ENCODE measurements at places on chromosomes 16 and 17.

GRCh38 chr17:36837195-36837938 is 99.9 kb upstream of the LHX1 start:
- no peak for DNase-seq

DNA sequence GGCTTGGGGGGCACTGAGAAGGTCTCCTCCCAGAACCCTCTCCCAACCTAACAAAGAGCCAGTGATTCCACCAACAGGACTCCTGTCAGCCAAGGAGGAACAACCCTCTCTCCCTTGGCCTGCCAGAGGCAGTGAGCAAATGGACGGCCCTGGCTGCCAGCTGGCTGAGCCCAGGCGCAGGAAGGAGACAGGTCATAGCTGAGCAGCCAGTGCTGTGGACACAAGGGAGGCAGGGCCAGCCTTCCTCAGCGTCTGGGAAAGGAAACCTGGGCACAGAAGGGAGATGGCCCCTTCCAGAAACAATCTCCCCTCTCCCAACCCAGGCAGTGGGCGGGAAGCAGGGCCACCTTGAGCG is 2.1 kb downstream of the MPO start:
- peak; percentile 38 for DNase-seq

- peak; percentile 77 for DNase-seq
Measured at GRCh38 chr16:67672739-67673662, 6.4 kb downstream of the C16orf86 start.

DNA sequence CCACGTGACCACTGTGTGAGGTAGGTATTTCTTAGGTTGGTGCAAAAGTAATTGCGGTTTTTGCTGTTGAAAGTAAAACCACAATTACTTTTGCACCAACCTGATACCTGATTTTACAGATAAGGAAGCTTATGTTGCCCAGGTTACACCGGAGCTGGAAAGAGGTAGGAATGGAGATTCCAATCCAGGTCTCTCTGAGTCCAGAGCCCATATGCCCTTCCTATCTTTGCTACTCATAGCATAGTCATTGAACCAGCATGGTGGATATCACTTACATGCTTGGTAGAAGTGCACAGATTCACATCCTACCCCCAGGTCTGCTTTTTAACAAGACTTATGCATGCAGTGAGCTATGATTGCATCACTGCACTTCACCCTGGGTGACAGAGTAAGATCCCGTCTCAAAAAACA is 61.8 kb downstream of the ARSG start:
- DNase-seq: no peak

DNA sequence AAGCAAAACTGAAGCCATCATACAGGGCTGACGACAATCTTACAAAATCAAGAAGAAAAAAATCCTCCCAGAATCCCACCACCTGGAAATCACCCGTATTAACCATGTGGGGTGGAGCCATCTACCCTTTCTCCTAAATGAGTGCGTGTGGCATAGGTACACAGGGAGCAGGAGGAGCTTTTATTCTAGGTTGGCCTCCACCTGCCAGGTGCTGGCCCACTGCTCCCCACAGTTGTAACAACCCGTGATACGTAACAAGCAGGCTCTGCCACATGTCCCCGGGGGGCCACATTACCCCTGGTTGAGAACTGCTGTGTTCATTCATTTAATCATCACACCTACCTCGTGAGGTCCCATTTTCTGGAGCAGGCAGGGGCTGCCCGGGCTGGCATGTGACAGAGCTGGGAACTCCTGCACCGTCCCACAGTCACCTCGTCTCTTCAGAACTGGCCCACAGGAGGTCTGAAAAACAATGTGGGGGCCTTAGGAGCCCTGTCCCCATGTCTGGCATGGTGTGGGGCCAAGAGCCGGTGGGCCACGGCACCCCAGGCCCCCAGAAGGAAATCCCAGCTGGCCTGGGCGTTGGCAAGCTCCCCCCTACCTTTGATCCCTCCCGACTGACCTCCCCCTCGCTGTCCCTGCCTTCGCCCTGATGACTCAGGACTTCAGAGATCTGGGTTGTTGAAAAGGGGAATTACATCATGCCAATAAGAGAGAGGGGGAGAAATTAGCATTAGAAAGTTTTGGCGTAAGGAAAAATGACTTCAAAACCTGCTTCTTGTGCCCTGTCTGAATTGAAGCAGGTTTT is 12.9 kb downstream of the CMIP start:
- DNase-seq: no peak

- no peak for DNase-seq
Measured at GRCh38 chr16:31461921-31462804, 2.9 kb downstream of the ARMC5 start.

DNA sequence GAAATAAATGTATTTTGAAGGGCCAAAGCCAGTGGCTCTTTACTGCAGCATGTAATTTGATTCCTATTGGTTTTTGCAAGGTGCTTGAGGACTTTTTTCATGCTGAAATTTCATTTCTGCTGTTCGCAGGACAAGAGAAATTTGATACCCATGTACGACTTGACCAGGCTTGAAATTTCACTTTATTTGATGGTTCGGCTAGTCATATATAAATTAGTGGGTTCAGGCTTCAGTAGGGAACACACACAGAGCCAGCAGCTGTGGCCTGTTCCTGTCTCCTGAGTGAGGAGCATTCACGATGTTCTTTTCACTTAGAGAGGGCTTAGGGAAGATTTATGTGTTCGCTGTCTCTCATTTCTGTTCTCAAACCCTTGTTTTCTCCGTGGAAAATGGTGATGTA is 258.4 kb upstream of the CACNG5 start:
- no peak for DNase-seq

- DNase-seq: peak; percentile 72
Measured at GRCh38 chr16:57618296-57619132, 9.9 kb upstream of the ADGRG1 start.

DNA sequence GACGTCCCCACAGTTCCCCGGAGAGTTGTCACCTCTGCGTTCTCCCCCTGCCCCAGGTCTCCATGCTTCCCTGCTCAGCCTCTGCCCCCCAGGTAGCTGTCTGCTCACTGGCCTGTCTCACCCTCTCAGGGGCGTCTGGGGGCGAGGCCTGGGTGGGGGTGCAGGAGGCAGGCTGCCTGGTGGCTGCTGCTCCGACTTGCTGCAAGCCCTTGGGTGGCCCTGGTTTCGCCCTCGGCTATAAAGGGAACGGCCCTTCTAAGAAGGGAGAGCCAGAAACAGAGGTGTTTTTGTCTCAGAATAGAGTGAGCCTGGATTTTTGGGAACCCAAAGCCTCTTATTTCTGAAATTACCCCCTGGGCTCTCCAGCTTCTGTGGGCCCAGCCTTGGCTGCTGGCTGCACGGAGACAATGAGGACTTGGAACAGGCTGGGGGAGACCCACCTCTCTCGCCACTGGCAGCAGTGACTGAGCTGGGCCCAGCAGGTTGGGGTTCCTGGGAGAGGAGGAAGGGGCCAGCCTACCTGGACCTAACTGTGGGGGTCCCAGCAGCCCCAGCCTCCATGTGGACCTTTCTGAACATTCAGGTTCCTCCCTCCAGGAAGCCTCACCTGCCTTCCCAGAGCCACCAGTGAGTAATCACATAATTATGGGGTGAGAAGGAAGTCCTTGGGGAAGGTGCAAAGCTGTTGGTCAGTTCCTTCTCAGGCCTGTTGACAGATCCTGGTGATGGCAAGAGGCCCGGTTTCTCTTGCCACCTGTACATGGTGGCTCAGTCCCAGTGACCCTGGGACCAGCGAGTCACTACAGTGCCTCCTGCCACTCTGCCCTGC is 15.5 kb upstream of the SPNS2 start:
- DNase-seq: no peak

- no peak for DNase-seq
Measured at GRCh38 chr16:72203401-72203800, 31.4 kb upstream of the PMFBP1 start.

DNA sequence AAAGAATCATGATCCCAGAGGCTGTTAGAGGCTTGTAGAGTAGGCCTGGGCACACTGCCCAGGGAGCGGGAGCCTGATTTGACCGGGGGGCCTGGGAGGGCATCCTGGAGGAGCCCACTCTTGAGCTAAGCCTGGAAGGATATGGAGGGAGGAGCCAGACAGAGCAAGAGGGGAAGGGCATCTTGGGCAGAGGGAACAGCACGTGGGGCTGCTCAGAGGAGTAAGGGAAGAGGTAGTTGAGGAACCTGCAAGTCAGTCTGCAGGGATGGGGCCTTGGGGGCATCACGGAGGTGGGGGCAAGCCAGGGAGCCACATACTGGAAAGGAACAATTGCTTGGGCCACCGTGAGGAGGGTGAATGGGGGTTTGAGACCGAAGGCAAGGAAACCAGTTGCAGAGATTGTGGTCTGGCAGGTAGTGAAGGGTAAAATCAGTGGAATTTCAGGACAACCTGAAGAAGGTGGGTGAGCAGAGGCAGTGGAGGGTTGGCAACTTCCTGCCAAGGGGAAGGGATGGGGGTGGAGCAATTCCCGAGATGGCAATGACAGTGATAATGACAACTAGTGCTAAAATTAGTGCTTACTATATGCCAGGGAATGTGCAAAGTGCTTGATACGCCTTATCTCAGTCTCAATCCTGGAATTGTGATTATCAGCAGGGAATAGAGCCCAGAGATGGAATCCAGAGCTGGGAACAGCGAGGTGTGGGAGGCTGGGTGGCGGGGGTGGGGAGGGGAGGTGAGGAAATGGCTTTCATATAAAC is 9.7 kb upstream of the RAI1 start:
- no peak for DNase-seq

- DNase-seq: no peak
Measured at GRCh38 chr17:36586138-36586537, 5.5 kb upstream of the DHRS11 start.

DNA sequence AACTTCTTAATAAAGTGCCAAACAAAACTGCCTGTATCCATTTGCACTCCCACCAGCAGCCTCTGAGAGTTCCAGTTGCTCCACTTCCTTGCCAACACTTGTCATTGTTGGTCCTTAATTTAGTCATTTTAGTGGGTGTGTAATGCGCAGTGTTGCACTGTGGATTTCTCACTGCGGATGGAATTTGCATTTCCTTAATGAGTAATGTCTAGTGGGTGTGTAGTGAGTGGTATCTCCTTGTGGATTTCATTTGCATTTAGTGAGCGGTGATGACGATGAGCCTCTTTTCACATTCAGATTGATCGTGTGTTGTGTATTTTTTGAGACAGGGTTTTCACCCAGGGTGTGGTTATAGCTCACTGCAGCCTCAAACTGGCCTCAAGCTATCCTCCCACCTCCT is 4.1 kb upstream of the MSLN start:
- DNase-seq: no peak

- DNase-seq: no peak
Measured at GRCh38 chr16:50761267-50761666, 19.4 kb downstream of the CYLD start.

GRCh38 chr17:59093702-59094231 is 12.9 kb downstream of the TRIM37 start:
- peak; percentile 7 for DNase-seq

GRCh38 chr17:19342611-19343255 is 19.8 kb downstream of the B9D1 start:
- no peak for DNase-seq

GRCh38 chr16:10812312-10813098 is 6.1 kb downstream of the TVP23A start:
- no peak for DNase-seq

DNA sequence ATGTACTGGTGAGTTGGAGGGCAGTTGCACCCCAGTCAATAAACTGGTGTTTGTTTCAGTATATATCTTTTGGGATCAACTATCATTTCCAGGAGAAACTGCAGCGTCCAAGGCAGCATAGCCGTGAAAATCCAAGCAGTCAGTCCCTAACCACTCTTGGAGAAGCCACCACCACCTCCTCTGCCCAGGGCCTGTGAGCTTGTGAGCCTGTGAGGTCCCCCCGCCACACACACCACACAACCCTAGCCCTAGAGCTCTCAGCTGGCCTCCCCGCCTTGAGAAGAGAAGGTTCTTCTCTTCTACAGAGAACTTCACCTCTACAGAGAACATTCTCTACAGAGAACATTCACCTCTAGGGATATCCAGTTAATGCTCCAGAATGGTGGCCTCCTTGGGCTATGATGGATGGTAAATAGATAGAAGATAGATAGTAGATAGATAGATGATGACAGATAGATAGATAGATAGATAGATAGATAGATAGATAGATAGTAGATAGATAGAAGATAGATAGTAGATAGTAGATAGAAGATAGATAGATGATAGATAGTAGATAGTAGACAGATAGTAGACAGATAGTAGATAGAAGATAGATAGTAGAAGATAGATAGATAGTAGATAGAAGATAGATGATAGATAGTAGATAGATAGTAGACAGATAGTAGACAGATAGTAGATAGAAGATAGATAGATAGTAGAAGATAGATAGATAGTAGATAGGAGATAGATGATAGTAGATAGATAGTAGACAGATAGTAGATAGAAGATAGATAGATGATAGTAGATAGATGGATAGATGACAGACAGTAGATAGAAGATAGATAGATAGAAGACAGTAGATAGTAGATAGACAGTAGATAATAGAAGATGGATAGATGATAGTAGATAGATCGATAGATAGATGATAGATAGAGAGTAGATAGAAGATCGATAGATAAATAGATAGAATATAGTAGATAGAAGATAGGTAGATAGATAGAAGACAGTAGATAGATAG is 13.7 kb downstream of the ALOX15B start:
- no peak for DNase-seq

DNA sequence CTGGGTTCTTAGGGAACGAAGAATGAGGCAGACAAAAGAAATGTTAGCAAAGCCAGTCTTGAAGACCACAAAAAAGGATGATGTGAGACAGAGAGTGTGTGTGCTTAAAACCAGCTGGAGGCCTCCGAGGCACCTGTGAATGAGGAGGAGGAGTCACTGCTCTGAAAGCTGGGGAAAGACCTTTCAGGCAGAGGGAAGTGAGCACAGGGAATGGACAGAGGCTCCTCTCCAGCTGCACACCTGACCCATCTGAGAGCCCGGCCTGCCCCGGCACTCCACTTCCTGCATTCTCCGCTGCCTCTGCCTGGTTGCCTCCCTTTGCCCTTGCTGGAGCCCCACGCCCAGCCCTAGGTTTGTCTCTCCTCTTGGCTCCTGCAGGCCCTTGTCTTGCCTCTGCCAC is 55.2 kb upstream of the SREBF1 start:
- DNase-seq: no peak

GRCh38 chr17:36503456-36504155 is 17.1 kb downstream of the ZNHIT3 start:
- DNase-seq: no peak

- DNase-seq: no peak
Measured at GRCh38 chr16:8620535-8620934, 963 bp upstream of the METTL22 start.

GRCh38 chr17:72429066-72429638 is 308.3 kb downstream of the SOX9 start:
- no peak for DNase-seq

GRCh38 chr16:80500116-80500859 is 40.5 kb upstream of the DYNLRB2 start:
- DNase-seq: no peak

All from thyroid gland (tissue), 4 donors.